Astrocyte (in vitro differentiated cells and primary cell): ENCODE measurements at places on chromosomes 4 and X.
A peak's percentile ranks its signal among the peaks of the same experiment; 100 is the strongest.

- no peak for DNase-seq
Observed at GRCh38 chrX:49284212-49284611, 14.6 kb downstream of the PPP1R3F start.

DNA sequence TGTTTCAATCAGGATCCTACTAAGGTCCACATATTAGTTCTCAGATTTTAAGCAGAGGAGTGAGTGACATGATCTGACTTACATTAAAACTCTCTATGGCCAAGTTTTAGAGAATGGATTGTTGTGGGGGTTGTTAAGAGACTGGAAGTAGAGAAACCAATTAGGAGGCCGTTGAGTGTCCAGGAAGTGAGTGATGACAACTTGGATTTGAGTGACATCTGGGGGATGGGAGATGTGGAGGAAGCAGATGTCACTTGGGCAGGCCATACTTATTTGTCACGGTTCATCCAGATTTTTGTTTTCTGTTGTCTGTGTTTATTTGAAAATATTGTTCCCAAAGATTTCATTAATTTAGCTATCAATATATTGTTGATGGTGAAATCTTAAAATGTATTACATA lies 28.3 kb downstream of the ADD1 start:
- DNase-seq, result no peak

- peak; percentile 24 for DNase-seq
Observed at GRCh38 chr4:107035819-107036583, at the start of gene DKK2. DKK2 (minus strand) TSS chr4:107036313; CDS start chr4:107035591, 722 bp downstream.

DNA sequence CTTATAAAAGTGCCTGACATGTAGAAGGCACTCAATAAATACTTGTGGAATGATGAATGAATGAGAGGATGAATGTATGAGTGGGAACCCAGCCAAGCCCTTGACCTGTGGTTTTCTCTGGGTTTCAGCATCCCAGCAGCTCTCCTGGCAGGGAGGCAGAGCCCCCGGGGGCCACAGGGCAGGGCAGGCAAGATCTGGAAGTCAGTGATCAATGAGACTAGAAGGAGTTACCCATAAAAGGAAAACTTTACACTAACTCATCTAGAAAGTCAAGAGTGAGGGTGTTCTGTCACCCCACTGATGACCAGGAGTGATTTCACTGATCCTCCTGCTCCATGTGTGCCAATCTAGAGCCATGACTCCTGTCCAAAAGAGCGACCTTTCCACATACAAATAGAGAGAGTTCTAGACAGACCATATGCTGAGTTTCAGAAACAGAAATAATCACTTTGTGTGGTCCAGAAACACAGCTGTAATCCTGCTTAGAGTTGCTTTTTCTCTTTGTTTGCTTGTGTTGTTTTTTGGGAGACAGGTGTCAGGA lies 37.4 kb downstream of the MGARP start:
- peak; percentile 76 for DNase-seq

- DNase-seq, result no peak
Observed at GRCh38 chrX:154012336-154012991, 7.2 kb downstream of the IRAK1 start.

GRCh38 chr4:79178760-79179159 lies 147.1 kb downstream of the NAA11 start:
- DNase-seq, result no peak

- no peak for DNase-seq
Observed at GRCh38 chrX:50680990-50681389, 133.0 kb downstream of the SHROOM4 start.

GRCh38 chrX:101415180-101416145 lies 7.4 kb downstream of the HNRNPH2 start:
- DNase-seq, result peak; percentile 59

DNA sequence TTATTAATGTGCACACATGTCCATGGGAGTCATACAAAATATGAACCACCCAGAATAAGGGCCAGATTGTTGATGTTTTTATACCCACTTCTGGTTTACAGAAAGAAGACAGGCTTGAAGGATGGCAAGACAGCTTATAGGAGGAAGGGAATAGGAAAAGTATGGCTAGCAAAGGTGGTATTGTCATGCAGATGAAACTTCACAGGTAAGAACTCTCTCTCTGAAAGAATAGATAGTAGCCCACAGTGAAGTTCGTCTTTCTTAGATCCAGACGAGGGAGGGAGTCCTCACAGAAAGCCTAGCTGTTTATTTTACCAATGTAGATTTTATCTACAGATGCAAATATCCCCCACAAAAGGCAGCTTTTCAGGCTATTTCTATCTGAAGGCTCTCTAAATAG lies 43.7 kb upstream of the SPIN4 start:
- no peak for DNase-seq

GRCh38 chr4:48067536-48067935 lies 51.0 kb downstream of the NIPAL1 start:
- no peak for DNase-seq

GRCh38 chr4:102823464-102823863 lies 3.9 kb downstream of the UBE2D3 start:
- DNase-seq, result no peak

DNA sequence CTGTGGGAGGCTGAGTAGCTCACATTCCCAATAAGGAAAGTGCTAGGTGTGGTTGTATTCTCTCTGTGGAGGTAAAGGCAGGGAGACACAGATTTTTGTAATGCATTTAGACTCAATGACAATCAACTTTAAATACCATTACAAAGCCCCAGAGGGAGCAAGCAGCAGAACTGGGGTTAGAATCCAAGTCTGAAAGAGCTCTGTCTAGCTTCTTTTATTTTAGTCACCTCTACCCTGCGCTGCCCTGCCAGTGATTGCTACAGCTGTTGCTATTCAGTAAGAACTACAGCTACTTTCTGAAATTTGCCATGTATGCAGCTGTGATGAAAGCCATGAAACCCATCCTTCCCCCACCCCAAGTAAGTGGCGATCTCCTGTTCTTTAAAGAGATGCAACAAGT lies 22.5 kb downstream of the SLC39A8 start:
- DNase-seq, result no peak

DNA sequence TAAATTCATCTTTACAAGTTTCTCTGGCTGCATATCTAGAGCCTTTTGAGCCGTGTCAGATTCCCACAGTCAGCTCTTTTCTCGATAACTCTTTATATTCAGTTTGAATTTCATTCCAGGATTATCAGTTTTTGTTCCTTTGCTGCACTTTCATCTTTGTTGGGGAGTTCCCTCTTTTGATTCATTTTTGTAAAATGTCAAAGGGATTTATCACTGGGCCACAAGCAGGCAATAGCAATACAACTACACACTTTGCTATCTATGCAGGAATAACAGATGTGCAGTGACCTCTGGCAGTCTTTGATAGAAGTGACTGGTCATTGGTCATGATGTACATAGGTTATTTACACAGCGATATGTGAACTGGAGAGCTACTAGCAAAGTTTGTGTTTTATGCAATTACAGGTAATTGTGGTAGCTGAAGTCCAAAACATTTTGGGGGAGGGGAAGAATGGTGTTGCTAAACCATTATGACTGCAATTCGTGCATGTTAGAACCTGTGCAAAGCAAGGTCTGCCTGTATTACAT lies 43.8 kb downstream of the HPGDS start:
- DNase-seq, result no peak
